ENCODE measurements at places on chromosomes 3 and 15.
A peak's percentile ranks its signal among the peaks of the same experiment; 100 is the strongest.

DNA sequence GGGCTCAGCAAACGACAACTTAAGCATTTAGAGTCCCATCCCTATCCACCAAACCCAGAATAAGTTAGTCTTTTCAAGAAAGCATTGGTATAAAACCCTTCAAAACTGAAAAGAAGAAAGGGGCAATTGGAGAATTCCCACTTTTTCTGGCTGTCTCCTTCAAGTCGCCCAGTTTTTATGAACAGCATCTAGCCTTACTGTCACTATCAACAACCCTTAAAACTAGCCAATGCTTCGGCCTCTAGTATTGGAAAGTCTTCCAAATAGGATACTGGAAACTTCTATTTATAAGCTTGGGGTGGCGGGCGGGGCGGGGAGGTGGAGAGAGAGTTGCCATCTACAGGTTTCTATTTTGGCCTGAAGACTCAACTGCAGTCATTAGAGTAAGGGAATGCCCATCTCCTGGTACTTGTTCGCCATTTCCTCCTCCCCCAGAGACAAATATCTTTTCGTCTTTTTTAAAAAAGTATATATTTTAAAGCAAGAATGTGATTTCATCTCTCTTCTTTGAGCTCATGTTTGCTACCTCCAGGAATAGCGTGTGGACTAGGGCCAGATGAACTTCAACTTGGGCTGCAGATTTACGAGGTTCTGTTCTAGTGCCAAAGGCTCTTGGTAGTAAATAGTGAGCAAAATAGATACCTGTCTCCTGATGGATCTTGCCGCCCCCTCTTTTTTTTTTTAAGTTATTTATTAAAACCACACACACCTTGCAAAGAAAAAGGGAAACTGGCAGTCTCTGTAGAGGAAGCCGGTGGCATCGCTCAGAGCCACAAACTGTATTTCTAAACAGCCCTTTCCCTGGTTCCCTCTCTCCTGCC lies 2.7 kb downstream of the BCL6 start:
- peak; percentile 73 for DNase-seq

DNA sequence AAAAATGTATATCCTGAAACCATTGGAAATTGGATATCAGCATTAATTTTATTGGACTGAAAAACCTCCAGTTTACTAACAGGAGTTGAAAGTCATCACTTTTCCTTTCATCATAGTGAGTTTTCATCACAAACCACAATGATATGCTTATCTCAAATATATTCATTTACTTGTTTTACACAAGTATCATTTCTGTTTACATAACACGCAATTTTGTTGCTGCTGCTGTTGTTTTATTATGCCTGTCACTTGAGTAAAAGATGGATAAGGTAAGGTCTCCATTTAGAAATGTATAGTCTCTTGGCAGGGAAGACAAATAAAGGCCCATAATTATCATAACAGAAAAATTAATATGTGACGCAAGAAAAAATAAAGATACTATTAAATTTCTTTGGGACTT lies 199.2 kb downstream of the TP63 start:
- no peak for DNase-seq

GRCh38 chr3:186886202-186886981 lies 43.9 kb downstream of the ADIPOQ start:
- DNase-seq, result no peak

- DNase-seq, result no peak
These were observed 10.5 kb downstream of the SLC38A3 start for GRCh38 chr3:50215529-50215928.

DNA sequence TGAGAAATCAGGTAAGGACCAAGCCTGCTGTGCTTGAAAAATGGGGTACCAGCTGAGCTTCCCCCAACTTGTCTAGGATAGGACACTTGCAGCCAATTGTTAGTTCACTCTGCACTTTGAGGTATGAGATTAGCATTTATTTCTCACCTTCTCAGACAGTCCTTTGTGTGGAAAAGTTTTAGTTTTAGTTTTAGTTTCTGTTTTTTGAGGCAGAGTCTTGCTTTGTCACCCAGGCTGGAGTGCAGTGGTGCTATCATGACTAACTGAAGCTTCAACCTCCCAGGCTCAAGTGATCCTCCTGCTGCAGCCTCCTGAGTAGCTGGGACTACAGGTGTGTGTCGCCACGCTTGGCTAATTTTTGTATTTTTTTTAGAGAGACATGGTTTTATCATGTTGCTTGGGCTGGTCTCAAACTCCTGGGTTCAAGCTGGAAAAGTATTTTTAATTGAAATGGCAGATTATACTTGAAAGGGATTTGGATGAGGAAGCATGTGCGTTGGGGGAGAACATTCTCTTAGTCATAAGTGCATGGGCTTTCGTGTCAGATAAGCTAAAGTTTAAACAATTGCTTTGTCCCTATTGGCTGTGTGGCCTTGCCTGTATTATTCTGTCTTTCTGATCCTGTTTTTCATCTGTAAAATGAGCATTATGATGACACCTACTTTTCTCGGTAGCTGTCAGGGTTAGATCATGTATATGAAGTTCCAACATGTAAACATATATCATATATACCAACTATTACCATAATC lies 25.2 kb upstream of the CCK start:
- no peak for DNase-seq

GRCh38 chr3:39435006-39435748 lies 28.7 kb downstream of the RPSA start:
- DNase-seq, result no peak

DNA sequence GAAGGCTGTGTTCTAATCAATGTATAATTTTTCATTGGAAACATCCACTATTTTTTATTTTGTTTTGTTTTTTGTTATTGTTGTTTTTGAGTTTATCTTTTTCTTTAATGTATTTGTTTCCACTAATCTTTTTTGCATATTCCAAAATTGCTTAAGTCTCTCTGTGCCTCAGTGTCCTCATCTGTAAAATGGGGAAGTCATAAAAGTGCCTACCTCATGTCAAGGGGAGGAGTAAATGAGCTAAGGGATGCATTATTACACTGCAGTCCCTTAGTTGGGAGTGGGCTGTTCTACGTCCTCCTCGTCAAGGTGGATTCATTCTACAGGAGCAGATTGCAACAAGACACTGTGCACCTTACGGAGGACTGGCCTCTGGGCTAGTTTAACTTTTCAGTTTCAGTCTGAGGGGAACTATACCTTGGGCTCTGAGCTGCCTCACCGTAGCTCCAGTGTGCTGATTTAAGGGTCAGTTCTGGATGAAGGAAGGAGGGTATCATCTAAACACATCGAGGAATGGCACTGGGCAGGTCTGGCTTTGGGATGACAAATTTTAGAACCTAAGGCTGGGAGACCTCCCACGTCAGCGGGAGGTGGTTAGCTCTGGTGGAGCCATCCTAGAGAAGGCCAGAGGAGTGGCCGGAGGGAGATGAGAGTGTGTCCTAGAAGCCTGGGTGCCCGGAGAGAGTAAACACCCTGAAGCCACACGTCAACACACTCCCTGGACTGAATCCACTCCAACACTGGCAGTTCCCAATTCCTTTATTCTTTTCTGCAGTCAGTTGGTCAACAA lies 5.1 kb upstream of the SRP14 start:
- DNase-seq, result no peak

GRCh38 chr15:82556315-82557035 lies 16.2 kb upstream of the RPS17 start:
- DNase-seq, result no peak

- DNase-seq, result peak; percentile 80
These were observed 283.1 kb downstream of the FGF12 start for GRCh38 chr3:192444096-192444790.

GRCh38 chr3:82386647-82387046 lies 625.2 kb upstream of the GBE1 start:
- no peak for DNase-seq

- DNase-seq, result no peak
These were observed 52.2 kb upstream of the CCDC80 start for GRCh38 chr3:112693186-112693585.

- DNase-seq, result no peak
These were observed 976 bp upstream of the ABTB1 start for GRCh38 chr3:127671523-127672428.

DNA sequence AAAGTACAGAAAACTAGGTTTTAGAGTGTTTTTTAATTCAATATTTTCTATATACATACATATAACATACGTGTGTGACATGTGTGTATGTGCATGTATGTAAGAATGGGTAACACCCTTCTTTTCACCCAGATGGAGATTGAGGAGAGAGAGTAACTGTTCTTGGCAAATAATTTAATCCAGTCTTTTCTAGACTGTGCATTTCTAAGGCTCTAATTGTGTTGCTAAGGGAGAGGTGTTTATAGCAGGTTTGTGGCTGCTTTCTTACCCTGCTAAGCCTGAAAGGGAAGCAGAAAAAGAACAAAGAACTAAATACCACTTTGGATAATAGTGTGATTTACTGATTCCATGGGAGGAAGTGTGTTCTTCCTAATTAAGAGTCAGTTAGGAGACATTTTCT lies 46.0 kb upstream of the ALDH1L1 start:
- DNase-seq, result no peak

- no peak for DNase-seq
These were observed 155.7 kb downstream of the LPP start for GRCh38 chr3:188309437-188310269.

DNA sequence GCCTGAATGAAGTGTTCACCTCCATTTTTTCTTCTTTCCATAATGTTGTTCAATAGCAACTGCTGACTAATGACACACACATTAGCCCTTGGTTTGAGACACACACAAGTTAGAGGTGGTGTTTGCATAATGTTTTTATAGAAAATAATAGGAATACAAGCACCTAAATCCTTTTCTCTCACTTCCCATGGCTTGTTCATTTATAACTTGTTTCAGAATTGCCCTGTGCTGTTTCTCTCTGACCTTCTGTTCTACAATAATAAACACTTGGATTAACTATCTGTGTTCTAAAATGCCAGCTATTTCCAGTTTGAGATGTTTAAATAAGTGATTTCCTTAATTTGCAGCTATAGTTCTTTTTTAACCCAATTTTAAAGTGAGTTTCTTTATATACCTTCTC lies 525.1 kb upstream of the ROBO2 start:
- DNase-seq, result no peak

DNA sequence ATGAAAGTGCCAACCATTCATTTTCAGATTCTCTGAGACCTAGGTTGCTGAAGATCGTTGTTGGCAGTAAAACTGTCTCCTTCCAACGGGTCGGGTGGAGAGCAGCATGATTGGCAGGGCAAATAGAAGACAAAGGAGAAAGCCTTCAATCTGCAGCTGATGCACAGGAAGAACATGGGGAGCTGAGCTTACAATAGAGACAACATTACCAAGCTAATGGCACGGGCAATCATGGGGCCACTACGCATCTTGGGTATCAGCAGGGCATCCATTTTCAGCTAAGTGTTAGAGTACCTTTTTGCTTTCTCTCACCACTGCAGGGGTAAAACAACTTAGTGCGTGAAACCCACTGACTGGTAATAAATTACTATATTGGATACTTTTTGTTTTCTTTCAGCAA lies 114.8 kb downstream of the WDR72 start:
- no peak for DNase-seq

DNA sequence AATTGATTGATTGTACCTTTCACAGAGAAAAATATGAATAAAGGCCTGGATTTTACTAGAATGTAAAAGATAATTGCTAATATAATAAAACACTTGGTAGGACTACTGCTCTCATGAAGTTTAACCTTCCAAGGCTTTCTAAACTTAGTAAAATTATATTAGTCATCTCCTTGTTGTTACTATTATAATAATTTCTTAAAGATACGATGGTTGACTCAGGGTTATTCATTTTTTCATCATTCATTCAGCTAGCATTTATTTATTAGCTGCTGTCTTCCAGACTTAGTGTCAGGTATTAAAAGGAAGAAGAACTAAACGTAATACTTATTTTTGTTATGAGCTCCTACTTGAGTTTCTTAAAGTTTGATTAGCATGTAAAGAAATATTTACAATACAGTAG lies 771.6 kb upstream of the NR2F2 start:
- DNase-seq, result no peak

DNA sequence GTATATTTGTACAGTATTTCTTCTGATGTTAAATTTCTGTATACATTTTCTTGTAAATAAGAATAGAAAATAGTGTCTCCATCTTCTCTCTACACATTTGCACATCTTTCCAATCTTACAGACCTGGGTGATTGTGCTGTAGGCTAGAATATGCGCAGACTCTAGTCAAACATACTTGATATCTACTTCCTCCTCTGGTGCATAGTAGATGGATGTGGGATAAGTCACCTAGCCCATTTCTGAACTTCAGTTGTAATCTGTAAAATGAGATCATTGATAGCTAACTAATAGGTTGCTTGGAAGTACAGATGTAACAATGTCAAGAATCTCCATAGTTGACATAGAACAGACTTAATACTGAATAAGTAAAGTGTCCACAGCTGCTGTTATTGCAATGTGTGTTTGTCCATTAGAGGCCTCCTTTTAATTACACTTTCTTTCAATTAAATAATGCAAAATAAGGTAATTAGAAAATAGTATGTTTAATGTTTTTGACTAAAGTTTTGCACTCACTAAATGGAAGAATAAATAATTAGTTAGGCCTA lies 46.7 kb downstream of the ALCAM start:
- no peak for DNase-seq

GRCh38 chr3:74263031-74263430 lies 351.4 kb downstream of the CNTN3 start:
- DNase-seq, result no peak

DNA sequence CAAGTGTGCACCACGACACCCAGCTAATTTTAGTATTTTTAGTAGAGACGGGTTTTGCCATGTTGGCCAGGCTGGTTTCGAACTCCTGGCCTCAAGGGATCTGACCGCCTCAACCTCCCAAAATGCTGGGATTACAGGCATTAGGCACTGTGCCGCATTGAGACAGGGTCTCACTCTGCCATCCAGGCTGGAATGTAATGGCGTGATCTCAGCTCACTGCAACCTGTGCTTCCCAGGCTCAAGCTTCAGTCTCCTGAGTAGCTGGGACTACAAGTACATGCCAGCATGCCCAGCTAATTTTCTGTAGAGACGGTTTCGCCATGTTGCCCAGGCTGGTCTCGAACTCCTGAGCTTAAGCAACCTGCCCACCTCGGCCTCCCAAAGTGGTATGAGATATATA lies 51.6 kb downstream of the ACAD9 start:
- no peak for DNase-seq

GRCh38 chr3:13470894-13471574 lies 9.1 kb upstream of the HDAC11 start:
- no peak for DNase-seq

DNA sequence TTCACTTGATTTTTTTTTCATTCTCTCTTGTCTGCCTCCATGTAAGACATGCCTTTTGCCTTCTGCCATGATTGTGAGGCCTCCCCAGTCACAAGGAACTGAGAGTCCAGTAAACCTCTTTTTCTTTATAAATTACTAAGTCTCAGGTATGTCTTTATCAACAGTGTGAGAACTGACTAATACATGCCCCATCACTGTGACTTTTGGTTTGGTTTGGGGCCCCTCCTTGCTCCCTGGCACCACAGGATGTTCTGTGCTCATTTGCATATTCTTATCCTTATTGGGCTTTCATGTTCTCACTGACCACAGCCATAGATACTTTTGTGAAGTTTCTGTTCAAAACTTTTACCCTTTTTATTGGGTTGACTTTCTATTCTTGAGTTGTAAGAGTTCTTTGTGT lies 3.8 kb upstream of the PRR20G start:
- DNase-seq, result no peak

GRCh38 chr15:50247819-50248655 lies 17.5 kb downstream of the HDC start:
- DNase-seq, result no peak

- no peak for DNase-seq
These were observed 4.8 kb downstream of the XIRP1 start for GRCh38 chr3:39187372-39188155.

GRCh38 chr3:107627962-107628542 lies 105.3 kb downstream of the BBX start:
- DNase-seq, result no peak

- peak; percentile 61 for DNase-seq
These were observed 19.6 kb downstream of the CLK3 start for GRCh38 chr15:74635228-74635627.

GRCh38 chr3:82474711-82475110 lies 713.3 kb upstream of the GBE1 start:
- no peak for DNase-seq
